AG20443 (cell line): ENCODE measurements at places on chromosomes 4 and X.

DNA sequence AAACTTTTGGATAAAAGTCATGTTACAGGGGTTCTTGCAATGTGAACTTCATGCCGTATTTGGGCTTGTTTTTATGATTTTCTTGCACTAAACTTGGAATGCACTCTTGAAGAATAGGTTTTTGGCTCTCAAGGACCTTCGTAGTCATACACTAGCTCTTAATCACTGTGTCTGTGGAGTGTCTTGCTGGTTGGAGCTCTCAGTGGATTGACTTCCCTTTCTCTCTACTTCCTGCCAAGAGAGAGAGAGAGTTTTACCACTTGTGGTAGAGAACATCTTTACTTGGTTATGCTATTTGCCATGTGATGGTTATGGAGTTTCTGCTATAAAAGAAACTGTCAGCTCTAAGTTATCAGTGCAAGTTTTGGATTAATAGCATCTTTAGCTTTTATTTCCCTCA, 112.4 kb downstream of the BMPR1B start:
- peak; percentile 13 for DNase-seq

GRCh38 chrX:109281483-109282275, 200.2 kb downstream of the GUCY2F start:
- no peak for DNase-seq

DNA sequence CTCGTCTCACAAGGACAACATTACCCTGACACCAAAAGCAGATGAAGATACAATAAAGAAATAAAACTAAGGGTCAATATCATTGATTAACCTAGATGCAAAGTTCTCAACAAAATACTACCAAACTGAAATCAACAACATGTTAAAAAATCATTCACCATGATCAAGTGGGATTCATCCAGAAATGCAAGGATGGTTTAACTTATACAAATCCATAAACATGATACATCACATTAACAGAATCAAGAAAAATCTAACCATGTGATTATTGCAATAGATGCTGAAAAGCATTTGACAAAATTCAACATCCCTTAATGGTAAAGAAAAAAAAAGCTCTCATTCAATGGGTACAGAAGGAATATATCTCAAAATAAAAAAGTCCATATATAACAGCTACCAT, 514.9 kb downstream of the TMA16 start:
- DNase-seq: no peak

- DNase-seq: no peak
These were observed 187.4 kb upstream of the TEX13C start for GRCh38 chrX:125132274-125132673.

- peak; percentile 36 for DNase-seq
These were observed 106.1 kb downstream of the PBDC1 start for GRCh38 chrX:76279007-76279406.

- no peak for DNase-seq
These were observed 479.8 kb downstream of the RAPGEF2 start for GRCh38 chr4:159582685-159583084.

GRCh38 chr4:4492161-4492847, 49.5 kb downstream of the STX18 start:
- peak; percentile 40 for DNase-seq

- DNase-seq: no peak
These were observed 394.6 kb downstream of the C4orf33 start for GRCh38 chr4:129490516-129490915.
